ENCODE measurements at places on chromosomes 1 and 21.

DNA sequence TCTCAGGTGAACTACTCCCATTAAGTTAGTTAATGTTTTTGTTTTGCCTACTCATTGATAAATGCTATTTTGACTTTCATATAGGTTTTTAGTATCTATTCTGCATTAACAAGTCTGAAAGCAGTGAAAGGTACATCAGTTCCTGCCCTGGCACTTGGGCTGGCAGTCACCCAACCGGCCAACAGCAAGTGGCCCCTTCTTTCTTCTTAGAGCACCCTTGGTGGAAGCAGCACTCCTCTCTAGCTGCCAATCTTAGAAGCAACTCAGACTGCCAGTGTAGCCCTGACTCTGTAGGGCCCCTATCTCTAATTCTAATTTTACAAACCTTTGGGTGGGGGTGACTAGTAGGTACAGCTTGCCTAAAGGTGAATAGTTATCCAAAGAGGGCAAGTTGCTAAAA is 155.7 kb downstream of the FGGY start:
- DNase-seq: no peak

GRCh38 chr1:110474444-110474843 is 23.5 kb downstream of the PROK1 start:
- DNase-seq: no peak

- peak; percentile 80 for DNase-seq
Measured at GRCh38 chr1:60149251-60149650, 75.7 kb upstream of the C1orf87 start.

DNA sequence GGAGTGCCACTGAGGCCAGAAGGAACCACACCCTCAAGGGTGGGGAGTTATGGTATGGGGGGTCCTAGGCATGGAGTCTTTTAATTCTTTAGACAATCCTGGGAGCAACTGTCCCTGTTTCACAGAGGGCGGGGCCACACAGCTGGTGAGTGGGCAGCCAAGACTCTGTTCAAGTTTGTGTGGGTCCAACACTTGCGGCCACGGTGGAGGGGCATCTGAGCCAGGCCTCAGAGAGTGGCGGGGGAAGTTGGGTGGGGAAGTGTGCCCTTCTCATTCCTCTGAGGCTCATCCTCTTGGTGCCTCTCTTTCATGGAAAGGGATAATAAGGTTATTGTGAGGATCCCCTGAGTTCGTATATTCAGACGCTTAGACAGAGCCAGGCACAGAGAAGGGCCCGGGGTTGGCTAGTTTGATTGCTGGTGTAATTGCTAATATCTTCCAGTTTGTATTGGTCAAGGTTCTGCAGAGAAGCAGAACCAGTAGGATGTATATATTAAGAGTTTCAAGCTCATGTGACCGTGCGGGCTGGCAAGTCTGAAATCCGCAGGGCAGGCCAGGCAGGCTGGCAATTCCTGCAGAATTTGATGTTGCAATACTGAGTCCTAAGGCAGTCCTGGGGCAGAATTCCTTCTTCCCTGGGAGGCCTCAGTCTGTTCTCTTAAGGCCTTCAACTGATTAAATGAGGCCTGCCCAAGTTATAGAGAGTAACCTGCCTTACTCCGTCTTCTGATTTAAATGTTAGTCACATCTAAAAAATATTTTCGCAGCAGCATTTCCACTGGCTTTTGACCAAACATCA is 15.9 kb downstream of the PCSK9 start:
- no peak for DNase-seq

DNA sequence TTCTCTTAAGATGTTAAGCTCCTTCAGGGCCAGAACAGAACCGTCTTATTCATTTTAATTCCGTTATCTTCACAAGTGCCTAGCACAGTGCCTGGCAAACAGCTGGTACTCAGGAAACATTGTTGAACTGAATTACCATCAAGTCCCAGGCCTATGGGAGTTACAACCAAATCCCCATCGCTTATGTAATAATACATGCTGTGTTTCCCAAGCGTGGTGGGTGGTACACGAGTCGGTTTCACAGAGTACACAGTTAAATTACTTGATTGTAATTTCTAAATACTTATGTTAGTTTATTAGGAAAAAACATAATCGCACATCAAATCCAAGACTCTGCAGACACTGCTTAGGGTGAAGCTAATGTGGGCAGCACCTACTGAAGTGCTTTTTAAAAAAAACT is 1.0 kb downstream of the ANGEL2 start:
- DNase-seq: peak; percentile 43

DNA sequence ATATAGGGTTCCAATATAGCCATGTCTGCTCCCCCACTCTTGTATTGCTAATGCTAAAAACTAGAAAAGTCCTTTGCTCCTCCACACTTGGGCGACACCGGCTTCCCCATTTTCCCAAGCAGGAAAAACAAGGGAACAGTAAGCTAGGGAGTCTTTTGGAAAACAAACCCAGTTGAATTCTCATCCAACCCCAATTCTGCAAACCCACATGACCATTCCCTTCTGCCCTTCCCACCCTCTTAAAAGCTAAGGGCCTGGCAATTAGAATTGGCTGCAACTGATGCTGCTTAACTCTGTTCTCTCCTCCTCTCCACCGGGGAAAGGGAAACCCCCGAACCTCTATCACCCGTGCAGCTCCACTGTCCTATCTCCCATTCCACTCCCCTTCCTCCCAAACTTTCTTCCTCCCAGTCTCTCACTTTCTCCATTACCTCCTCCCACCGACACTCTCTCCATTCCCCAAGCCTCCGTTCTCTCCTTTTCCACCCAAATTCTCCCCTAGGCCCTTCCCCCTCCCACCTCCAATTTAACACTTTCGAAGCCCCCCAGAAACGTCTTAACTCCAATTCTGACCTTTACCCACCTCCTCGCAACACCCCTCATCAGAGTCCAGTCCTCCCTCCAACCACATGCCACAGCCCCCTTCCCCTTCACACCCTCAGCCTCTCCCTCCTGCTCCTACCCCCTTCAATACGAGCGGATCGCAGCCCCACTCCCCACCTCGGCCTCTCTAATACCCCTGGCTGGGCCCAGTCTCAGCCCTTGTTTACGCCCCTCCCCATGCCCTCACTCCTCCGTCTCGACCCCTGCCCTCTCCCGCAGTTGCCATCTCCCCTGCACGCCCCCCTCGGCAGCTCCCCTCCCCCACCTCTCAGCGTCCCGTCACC is 701 bp downstream of the DEDD start:
- DNase-seq: peak; percentile 72

- DNase-seq: no peak
Measured at GRCh38 chr1:151829352-151830046, 2.1 kb downstream of the RORC start.

DNA sequence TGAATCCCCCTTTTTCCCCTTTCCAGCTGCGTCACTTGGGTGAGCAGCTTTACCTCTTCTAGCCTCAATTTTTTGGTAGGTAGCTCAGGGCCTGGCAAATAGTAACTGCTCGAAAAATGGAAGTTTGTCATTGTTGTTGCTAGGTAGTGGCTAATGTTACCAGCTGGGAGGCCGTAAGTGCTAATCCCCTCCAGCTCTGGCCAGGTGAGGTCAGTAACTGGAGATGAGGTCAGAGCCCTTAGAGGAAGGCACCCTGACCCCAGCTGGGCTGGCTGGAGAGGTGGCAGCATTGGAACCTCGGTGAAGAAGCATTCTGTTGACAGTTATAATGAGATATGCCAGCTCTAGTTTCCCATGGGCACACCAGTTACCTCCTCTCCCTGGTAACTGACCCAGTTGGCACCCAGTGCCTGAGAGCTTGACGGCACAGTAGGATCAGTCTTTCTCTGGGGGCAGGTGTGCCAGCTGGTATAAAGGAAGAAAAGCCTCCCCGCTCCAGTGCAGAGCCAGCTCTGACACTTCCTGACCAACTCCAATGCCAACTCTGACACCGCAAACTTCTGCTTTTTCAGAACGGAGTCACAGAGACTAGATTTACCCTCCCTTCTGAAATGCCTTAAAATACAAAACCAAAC is 35.0 kb upstream of the SLC2A1 start:
- peak; percentile 46 for DNase-seq

DNA sequence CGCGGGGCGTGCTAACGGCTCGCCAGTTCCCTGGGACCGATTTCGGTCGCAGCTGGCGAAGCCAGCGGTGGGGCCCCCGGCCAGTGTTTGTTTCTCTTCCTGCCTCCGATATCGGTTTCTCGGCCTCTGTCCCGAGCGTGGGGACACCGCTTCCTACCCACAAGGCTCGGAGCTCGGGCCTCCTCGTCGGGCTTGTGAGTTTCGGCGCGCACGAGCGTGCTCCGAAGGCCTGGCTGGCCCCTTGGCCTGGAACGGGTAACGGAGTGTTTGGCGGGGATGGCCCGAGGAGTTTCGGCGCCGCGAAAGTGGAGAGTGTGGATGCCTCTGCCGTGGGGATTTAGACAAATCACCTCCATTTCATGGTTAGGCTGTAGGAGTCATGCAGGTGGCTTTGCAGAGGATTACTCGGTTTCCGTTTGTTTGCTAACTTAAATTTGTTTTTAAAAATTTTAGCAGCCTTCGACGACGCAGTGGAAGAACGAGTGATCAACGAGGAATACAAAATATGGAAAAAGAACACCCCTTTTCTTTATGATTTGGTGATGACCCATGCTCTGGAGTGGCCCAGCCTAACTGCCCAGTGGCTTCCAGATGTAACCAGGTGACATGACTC is 559 bp downstream of the RBBP4 start:
- DNase-seq: no peak

GRCh38 chr1:1402072-1402900 is 3.2 kb upstream of the CCNL2 start:
- DNase-seq: no peak
